ENCODE measurements at places on chromosomes 6 and 20.

DNA sequence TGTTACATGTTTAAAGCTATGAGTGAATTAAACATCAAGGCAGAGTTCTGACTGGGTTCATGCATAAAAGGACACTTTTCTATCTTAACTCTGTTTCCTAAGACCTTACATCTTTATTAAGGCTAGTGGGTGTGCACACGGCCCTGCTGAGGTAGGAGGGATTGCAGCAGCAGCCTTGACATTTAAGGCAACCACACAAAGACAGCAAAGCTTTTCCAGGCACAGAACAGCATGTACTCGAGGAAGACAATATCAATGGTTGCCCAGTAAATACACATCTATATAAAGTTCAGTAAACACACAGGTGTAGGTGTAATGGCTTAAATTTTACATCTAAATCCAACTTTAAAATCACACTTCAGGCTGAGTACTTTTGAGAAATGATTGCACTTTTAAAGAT is 79.8 kb upstream of the LOC128125822 start:
- DNase-seq: no peak

GRCh38 chr6:91606148-91606901 is 1019.5 kb upstream of the MAP3K7 start:
- peak; percentile 1 for DNase-seq

DNA sequence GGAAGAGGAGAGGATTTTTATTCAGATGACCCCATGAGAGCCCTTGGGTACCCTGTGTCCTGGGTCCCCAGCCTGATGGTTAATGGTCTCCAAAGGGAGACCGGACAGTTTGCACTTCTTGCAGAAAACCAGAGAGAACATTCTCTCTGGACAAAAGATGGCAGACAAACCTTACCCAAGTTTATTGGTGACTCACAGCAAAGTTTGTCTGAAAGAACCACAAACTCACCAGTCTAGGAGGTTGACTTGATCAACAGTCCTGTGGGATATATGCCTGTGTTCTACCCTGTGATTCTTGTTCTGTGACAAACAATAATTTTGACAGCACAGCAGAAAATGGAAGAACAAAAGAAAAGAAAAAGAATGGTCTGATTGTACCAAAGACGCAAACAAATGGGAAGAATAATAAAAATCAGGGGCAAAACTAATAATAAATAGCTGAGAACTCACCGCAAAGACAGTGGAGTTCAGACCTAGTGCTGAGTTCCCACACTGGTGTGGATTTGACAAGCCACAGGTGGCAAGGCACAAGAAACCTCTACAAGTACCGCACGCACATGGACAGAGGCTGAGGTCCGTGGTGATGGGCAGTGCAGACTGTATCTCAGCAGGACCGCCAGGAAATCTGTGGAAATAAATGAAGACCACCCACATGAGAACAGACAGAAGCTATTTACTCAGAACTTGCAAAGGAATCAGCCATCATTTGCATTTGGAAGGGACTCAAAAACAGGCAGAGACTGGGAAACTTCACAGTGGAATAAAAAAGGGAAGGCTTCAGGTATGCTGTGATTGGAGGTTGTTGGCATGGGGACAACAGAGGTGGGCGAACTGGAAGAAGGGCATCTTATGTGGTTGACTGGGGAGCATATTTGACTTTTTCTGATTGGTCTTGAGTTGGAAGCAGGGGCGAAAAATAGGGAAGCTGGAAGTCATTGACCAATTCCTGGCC is 246.3 kb upstream of the RNF24 start:
- DNase-seq: no peak

DNA sequence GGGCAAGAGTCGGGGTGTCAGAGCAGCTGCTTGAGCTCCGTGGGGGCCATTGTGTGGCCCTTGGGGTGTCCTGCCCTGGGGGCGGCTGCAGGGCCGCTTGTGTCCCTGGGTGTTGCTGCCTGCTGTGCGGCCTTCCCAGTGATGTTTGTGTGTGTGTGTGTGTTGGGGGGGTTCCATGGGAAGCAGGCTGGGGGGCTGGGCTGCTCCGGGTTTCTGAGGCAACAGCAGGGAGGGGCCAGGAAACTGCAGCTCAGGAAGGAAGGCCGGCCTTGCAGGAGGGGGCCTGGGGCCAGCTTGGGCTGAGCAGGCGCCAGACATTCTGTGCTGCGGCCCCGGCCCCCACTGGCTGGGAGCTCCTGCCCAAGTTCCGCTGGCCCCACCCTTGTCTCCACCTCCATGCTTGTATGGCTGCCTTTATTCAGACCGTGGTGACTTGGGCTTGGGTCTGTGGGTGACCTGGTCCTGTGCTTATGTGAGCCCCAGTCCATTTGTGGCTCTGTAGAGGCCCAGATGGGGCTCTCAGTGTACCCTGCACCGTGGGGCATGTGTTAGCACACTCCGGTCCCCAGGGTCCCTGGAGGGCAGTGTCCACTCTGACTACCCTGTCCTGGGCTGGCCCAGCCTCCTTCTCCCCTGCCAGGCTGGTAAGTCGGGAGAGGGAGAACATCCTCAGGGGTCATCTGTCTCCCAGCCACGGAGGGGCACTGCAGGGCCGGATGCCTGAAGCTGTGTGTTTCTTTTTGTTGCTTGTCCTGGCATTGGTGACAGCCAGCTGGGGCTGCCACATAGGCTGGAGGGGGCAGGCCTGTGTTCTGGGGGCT is 4.6 kb upstream of the SOX18 start:
- DNase-seq: peak; percentile 85

- no peak for DNase-seq
These were observed 10.9 kb upstream of the NOX3 start for GRCh38 chr6:155466539-155466938.

- no peak for DNase-seq
These were observed 11.5 kb upstream of the SLC22A7 start for GRCh38 chr6:43286456-43286979.

- DNase-seq: no peak
These were observed 44.3 kb downstream of the TPD52L1 start for GRCh38 chr6:125197795-125198269.

GRCh38 chr6:167833396-167833763 is 6.7 kb downstream of the AFDN start:
- no peak for DNase-seq

DNA sequence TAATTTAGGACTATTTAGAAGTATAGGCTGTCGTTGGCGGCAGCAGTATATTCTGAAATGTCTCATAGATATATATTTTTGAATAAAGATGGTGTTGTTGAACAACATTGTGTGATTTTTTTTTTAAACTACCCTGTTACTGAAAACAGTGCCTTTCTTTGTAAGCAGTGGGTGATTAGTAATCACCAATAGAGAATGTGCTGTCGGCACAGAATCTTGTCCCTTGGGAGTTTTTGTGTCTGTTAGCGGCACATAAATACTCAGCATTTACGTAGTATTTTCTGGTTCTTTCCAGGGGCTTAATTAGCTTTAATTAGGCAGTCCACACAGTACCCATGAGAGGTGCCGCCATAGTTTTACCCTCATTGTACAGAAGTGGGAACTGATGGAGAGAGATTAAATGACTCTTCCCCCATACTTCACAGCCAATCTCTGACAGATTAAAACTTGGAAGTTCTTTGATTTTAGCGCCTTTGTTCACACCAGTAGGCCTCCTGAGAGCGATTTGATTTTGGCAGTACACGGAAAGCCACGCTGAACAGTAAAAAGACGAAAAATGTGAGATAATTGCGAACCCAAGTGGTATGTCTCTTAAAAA is 58.8 kb downstream of the RPRD1B start:
- no peak for DNase-seq

Data from HuH-7 (cell line).